ENCODE measurements at places on chromosomes 3 and 15.

DNA sequence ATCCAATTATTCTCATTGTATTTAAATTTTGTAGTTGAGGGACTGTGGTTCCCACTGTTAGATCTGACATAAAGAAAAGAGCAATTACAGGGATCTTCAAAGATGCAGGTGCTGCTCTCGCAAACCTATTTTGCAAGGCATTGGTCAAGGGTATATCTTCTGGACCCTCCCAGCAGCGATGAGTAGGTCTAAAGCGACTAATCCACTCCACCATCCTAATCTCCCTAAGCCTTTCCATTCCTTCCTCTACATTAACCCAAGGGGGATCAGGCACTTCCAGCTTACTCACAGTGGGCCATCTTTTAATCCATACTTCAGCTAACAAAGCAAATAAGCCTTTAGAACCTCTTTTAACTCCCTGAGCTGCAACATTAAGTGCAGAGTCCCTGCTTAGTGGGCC, 37.0 kb upstream of the CPOX start:
- no peak for DNase-seq

GRCh38 chr15:88241060-88241459, 15.5 kb downstream of the NTRK3 start:
- no peak for DNase-seq

DNA sequence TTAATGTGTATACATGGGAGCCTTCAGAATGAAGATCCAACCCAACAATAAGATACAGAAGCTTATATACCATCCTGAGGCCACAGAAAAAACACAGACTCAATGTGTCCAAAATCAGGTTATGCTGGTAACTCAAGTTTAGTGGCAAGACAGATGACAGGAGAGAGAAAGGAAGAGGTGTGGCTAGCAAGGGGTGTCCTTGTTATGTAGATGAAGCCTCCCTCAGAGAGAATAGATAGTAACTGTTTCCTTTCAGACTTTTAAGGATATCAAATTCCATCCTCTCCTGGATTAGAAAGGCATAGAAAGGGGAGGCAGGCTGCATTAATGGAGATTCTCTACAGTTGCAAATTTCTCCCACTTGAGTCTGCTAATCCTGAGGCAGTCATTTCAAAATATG, 447.4 kb downstream of the GABRB3 start:
- no peak for DNase-seq

DNA sequence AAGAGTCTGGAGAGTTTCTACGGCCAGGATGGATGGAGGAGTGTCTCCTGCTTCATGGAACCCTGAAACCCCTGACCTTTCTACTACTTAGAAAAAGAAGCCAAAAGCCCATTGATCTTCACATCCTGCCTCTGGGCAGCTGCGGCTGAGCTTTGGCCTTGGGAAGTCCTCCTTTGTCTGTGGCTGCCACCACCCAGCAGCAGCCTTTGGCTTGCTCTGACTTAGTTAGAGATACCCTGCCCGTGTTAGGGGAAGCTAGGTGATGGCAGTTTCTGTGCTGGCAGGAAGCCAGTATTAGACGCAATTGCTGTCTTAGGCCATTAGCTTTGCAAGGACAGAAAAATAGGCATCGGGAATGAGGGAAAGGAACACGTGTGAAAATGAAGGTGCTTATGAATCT, 18.8 kb downstream of the APH1B start:
- no peak for DNase-seq

DNA sequence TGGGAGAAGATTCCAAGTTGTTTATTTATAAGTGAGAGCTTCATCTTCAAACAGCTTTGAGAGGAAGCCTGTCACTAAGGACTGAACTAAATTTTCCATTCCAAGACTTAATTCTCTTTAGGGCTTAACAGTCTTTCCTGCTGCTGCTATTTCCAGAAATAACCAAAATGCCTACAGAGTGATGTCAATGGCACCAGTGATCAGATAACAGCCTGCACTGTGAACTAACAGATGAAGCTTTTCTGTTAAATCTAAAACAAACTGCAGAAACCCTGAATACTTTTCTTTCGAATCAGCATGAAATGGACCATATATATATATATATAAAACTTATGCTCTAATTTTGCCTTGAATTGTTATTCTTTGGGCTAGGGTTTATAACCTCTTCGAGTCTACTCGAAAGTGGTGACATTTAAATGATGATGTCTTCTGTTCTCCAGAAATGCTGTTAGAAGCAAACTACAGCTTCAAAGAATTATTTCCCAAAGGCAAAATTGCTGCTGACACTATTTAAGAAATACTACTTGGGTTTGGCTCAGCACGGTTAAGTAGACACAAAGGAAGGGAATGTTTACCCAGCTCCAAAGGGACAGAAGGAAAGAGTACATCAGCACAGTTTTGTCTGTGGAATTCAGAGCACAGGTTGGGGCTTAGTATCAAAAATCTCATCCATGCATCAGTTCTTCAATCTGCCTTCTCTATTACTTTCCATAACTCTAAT, 238.5 kb upstream of the LRRN1 start:
- DNase-seq, result no peak

DNA sequence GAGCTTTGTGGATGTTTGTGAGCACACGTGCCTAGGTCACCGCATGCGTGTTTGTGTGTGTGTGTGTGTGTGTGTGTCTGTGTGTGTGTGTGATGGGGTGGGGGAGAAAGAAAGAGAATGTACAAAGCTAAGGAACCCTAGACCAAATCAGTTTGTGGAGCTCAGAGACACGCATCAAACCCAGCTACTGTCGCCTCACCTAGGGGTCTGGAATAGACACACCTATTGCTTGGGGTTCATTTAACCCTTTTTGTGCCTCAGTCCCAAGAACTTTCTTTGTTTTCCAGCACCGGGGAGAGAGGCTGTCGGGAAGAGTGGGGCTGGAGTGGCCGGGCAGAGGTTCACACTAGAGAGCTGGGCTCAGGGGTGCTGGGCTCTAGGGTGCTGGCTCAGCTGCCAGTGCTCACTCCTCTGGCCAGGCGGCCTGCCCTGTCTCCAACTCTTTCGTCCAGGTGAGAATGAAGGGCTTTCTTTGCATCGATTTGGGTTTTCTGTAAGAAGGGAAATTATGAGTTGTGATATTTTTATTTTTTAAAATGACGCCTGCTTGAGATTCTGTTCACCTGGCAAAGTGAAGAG, 221.6 kb downstream of the MEIS2 start:
- DNase-seq, result no peak

DNA sequence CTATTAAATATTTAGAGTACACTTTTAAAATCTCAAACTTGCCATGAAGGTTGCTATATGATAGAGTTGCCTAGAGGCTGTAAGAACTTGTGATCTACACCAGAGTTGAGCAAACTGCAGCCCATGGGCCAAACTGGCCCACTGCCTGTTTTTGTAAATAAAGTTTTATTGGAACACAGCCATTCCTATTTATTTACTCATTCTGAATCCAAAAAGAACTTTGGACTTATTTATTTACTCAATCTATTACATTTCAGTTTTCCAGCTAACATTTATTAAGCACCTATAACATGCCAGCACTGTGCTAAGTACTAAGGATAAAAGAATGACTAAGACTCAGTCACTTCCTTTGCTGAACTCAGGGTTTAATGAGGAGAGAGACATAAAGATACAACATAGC, 403.6 kb downstream of the ERC2 start:
- DNase-seq, result no peak

- no peak for DNase-seq
These were observed 397.5 kb upstream of the ATP10A start for GRCh38 chr15:26260517-26261133.

DNA sequence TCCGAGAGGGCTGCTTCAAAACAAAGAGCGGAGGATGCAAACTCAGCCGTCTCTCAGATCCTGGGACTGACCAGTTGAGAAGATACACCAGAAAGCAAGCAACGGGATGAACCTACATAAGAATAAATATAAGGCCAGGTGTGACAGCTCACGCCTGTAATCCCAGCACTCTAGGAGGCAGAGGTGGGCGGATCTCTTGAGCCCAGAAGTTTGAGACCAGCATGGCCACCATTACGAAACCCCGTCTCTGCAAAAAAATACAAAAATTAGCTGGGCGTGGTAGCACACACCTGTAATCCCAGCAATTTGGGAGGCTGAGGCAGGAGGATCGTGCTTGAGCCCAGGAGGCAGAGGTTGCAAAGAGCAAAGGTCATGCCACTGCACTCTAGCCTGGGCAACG, 31.7 kb downstream of the RBPMS2 start:
- DNase-seq, result no peak

DNA sequence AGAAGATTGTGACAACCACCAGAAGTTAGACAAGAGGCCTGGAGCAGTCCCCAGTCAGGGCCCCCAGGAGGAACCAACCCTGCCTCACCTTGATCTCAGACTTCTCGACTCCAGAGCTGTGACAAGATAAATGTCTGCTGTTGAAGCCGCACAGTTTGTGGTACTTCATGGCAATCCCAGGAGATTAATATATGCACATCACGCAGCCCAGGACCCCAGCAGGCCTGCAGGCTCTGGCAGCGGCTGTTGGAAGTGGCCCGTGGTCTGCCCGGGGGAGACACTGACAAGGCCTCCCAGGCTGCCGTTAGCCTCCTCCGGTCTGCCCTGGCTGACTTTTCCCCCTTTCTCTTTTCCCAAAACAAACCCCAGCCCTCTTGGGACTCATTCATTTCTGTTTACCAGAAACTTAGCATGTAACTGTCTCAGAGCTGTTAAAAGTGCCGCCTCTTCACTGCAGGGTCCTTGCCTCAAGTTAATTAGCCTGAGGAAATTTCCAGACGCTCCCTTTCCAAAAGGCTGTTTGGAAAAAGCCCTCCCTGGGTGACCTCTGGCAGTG, 183.5 kb upstream of the LYSMD4 start:
- DNase-seq, result no peak

DNA sequence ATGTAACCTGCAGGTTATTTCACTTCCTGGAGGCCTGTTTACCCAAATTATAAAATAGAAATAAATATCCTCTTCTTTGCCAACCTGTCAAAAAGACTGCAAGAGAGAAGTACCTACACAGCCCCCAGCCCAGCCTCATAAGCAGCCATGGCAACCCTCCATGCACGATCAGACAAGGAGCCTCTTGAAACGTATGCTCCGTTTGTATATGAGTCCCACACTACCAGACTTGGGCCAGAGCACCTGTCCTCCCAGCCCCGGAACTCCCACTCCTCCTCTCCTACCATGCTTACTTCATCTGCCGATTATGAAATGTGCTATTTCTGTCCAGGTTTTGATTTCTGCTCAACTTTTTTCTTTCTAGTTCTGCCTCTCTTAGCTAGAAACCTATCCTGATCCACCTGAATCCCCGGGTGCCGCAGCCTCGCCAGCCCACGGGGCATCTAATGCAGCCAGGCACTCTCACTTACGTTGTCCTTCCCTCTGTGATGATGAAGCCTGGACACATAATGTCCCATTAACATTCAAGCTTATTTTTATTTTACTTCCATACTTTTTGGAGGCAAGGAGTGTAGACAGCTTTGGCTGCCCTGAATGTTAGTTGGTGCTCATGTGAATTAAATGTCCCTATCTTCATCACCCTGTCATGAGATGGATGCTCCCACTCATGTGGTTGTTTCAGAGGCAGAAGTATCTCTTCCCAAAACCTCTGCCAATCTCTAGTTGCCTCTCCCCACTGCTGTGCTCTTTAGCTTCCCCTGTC, 73.8 kb downstream of the MB21D2 start:
- no peak for DNase-seq

DNA sequence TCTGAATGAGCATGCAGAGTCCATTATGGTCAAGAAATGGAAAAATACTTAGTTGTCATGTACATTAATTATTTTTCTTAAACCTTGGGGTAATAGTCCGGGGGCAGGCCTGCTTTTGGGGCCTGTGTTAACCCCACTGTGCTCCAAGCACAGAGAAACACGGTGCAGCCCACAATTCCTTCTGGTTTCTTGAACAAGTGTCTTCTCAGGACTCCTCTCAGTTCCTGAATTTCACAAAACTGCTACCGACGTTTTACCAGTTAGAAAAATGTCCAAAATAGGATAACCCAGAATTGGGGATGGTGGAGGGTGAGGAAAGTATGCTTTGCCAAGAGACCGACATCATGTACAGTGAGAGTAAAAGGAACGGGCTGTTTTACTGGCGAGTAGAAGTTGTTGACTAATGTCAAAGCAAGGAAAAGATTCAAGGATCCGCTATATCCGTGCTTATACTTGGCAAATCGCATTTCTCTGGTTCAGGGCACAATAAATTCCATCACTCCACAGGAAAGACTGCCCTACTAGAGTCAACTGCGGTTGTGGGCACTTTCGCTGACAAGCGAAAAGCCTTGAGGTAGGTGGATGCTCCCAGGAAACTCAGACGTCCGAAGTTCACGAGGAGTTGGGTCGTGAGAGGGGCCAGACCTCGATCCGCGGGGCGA, 495 bp upstream of the NXPE3 start:
- no peak for DNase-seq

GRCh38 chr3:185071287-185071800, 81.5 kb downstream of the C3orf70 start:
- DNase-seq, result no peak

GRCh38 chr3:80556763-80557162, 789.0 kb upstream of the ROBO1 start:
- DNase-seq, result no peak

- DNase-seq, result no peak
These were observed 2.1 kb upstream of the PTPRG start for GRCh38 chr3:61559136-61559731.

DNA sequence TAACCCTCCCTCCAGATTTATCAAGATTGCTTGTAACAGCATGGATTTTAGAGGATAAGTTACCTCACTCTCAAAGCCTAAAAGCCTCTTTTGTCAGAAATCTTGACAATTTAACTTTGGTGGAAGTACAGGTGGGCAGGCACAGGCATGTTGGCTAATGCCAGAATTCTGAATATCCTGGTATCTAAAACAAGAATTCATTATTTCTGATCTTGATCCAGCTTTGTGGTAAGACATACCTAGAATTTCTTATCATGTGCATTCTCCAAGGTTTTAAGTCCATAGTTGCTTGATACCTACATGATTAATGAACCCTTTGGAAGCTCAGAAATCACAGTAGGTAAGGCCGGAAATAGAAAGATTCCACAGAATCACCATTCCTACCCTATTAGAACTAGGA, 109.9 kb upstream of the TTC14 start:
- no peak for DNase-seq

DNA sequence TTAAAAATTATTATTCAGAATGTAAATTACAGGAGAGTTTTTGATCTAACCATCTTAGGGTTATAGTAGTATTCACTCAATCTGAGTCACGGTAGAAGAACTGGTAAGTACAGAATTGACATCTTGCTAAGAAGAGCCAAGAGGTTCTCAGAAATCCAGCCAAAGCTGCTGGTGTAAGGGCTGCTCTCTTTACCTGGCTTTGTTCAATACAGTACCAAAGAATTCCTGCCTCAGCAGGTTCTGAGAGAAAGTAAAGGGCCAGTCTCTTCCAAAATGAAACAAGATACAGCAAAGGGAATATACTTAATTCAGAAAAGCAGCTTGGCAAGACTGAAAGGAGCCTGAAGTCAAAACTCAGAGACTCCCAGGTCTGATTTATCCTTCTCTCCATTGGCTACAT, 193.1 kb downstream of the TNIK start:
- DNase-seq, result no peak

- no peak for DNase-seq
These were observed 16.9 kb downstream of the NR2F2 start for GRCh38 chr15:96347181-96348111.

GRCh38 chr15:66894986-66895780, 170.2 kb upstream of the SMAD3 start:
- DNase-seq, result peak; percentile 33
